Stimulated activated CD4-positive, alpha-beta T cell treated with anti-CD3 and anti-CD28 coated beads, Interleukin-4, amount 100 ng/mL, for 4 hours (primary cell): ENCODE measurements at places on chromosomes 3 and 15.

GRCh38 chr3:132749786-132750185, 27.6 kb upstream of the NPHP3 start:
- DNase-seq = no peak

DNA sequence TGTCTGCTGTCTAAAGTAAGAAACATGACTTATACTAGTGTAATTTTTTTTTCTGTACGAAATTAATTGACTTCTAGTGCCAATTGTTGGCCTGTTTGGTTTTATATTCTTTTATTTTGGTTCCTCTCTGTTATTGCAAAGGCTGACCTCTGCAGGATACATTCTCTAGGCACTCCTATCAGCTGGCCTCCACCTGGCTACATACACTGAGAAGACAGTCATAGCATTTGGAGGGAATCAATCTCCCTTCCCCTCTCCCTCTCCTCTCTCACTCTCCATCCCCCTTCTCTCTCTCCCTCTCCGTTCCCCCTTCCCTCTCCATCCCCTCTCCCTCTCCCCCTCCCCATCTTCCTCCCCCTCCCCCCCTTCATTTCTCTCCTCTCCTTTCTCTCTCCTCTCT, 116.7 kb downstream of the MCTP2 start:
- DNase-seq = no peak

DNA sequence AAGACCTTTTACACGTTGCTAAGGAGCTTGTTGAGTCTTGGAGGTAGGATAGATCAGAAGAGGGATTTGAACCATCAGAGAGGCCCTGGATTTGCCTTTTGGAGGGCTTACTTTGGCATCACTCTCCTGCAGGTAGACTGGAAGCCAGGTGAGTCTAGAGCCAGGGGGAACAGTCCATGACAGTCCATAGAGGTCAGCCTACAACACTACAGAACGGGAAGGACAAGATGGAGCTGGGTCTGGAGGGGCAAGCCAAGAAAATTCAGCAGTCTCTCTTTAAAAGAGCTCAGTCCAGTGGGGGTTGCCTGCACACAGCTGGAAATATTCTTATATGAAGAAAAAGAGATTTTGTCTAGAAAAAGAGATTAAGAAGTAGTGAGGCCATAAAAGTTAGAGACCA, 60.7 kb downstream of the HHLA2 start:
- DNase-seq = no peak

DNA sequence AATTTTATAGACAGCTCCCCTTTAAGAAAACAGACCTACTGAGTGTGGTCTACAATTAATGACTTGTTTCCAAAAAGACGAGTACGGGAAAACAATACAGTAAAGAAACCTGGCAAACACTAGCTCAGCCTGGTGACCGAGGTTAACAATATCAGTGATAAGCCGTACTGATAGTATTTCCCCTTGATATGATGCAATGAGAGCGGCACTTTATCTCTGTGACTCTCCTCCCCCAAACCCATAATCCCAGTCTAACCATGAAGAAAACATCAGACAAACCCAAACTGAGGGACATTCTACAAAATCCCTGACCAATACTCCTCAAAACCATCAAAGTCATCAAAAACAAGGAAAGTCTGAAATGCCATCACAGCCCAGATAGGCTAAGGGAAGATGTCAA, 8.2 kb downstream of the DENND4A start:
- no peak for DNase-seq

DNA sequence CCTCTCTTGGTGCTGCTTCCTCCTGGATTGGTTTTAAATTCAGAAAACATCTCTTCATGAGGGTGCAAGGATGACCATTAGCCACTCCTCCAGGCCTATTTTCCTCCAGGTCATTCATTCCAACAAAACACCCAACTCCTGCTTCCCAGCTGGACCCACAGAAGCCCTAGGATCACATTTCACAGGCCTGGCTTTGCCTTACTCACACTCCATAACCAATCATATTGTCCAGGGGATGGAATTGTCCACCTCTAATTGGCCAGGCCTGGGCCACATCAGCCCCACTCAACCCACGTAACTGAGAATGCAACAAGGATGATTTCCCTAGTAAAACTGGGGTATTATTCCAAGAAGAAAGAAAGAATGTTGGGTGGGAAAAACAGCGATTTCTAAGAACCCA, 616.7 kb upstream of the SUCLG2 start:
- no peak for DNase-seq

DNA sequence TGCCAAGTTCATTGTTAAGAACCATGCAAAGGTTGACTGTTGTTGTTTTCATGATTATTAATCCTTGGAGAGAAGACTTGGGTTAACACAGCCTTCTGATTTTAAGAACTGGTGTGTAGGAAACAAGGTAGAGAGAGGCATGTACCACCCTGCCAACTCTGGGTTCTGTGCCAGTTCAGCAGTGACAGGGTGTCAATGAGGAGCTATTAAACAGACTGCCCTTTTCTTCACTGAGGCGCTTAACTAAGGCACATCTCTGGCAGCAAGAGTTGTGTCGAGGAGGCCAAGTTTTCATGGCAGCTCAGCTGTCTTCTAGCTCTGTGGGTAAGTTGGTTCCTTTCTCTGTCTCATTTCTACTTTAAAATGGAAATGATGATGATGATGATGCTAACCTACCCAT, 117.6 kb downstream of the FEZF2 start:
- DNase-seq = no peak

- DNase-seq = no peak
These were observed 12.8 kb downstream of the CPB1 start for GRCh38 chr3:148840451-148840850.

- DNase-seq = no peak
These were observed 586.1 kb upstream of the DPPA4 start for GRCh38 chr3:109923431-109923830.

- DNase-seq = no peak
These were observed 230.5 kb upstream of the AGTR1 start for GRCh38 chr3:148466980-148467740.

DNA sequence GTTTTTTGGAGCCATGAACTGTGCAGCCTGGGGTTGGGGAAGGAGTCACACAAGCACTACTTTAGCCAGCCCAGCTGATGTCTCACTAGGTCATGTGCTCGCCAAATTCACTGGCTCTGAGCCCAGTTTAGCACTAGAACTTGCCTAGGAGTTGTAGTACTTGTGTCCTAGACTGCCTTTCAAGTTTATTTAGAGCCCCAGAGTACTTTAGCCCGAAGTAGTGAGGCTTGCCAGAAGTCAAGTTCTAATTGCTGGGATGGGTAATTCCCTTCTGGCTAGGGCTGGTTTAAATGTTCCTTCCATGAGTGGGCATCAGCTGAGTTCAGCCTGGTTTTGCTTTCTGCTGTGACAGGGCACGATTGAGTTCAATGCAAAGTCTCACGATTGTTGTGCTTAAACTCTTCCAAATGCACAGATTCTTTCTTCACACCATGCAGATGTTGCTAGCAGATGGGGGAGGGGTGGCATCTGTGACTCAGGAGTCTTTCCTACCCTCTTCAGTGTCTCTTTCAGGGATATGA, 228.2 kb upstream of the ZPLD1 start:
- DNase-seq = no peak

DNA sequence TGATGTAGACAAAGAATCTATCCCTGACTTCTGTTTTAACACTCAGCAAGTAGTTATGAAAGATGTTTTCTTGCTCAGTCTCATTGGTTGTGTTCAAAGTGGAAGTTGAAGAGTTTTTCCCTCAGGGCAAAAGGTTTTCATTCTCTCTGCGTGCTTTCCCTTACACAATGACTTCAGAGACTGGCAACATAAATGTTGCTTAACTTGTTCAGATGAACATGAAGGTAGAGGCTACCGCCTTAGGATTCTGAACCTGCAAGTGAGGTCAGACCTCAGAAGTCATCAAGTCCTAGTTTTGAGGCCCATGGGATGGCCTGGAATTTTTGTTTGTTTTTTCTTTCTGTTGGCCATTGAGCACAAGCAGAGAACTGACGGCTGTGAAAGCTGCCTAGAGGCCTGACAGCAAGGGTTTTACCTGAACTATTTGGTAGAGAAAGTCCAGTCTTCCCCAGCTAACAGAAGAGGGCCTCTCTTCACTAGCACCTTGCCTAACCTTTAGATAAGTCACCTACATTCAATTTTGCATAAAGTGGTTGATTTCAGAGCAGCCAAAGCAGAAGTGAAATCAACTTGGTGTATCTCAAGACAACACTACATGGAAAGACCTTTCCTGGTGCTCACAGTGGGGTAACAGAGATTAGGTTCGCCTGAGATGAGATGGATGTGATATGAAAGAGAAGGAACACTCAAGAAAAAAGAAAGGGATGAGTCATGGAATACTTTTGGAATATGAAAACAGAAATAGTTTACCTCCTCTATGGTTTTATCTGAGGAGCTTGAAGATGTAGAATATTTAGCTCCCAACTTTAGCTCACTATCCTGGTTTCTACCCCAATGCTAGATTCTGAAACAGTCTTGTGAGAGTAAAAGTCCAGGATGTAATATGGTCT, 53.6 kb upstream of the AP4E1 start:
- DNase-seq = no peak

DNA sequence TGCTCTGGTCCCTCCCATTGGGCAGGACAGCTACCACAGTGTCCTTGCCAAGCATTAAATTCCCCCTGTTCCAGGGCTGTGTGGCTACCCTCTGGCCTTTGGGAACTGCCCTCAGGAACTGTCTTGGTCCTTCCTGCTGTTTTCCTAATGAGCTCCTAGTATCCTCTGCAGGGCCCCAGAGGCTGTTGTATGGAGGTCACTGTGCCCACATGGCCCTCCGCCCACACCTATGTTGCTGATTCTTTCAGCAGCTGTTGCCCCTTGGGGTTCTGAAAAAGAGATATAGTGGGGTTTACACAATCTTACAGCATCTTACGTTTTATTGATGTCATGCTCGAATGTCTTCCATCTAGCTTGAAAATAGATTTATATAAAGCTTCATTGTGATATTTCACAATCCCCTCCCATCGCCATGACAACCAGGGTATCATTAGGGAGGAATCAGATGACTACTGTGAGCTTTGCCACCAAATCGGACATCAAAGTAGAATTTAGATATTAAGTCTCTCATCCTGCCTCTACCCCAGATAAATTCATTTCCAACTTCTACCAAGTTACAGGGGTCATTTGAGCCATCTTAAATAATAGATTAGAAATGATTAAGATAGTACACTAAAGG, 97.1 kb upstream of the NR2E3 start:
- no peak for DNase-seq

- no peak for DNase-seq
These were observed 23.1 kb downstream of the CD47 start for GRCh38 chr3:108067768-108068167.

- DNase-seq = no peak
These were observed 1081.5 kb downstream of the FHIT start for GRCh38 chr3:60169755-60170154.

GRCh38 chr3:128967748-128968355, 26.0 kb downstream of the CFAP92 start:
- no peak for DNase-seq

DNA sequence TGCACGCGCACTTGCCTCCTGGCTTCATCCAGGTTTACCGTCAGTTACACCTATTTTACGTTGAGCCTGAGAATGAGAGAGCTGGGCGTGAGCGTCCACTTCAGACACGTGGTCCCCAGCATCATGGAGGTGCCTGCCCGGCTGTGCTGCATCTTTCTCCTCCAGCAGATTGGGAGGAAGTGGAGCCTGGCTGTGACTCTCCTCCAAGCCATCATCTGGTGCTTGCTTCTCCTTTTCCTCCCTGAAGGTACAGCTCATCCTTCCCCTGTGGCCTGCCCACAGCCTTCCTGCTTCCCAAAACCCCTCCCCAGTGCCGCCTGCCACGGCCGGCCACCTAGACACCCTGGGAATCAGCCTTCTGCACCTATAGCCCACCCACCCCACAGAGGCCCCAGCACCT, 31.6 kb downstream of the SLC22A14 start:
- no peak for DNase-seq

GRCh38 chr3:195897081-195897852, 11.1 kb downstream of the TNK2 start:
- no peak for DNase-seq

GRCh38 chr15:65738649-65739048, 53.4 kb downstream of the DENND4A start:
- no peak for DNase-seq

DNA sequence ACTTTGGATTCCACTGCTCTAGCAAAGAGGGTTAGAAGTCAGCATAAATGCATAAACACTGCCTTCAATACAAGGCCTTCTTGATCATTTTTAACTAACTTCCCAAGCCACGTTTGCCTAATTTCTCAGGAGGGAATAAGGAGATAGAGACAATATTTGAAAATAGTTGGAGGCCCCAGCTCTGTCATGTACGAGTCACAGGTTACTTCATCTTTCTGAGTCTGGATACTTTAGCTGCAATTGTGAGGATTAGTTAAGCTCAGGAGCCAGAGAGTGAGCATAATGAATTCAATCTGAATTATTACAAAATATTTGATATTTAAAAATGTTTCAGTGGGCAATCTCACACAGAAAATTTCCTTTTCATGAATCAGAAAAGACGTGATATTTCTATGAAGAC, 298.9 kb downstream of the SHOX2 start:
- no peak for DNase-seq

DNA sequence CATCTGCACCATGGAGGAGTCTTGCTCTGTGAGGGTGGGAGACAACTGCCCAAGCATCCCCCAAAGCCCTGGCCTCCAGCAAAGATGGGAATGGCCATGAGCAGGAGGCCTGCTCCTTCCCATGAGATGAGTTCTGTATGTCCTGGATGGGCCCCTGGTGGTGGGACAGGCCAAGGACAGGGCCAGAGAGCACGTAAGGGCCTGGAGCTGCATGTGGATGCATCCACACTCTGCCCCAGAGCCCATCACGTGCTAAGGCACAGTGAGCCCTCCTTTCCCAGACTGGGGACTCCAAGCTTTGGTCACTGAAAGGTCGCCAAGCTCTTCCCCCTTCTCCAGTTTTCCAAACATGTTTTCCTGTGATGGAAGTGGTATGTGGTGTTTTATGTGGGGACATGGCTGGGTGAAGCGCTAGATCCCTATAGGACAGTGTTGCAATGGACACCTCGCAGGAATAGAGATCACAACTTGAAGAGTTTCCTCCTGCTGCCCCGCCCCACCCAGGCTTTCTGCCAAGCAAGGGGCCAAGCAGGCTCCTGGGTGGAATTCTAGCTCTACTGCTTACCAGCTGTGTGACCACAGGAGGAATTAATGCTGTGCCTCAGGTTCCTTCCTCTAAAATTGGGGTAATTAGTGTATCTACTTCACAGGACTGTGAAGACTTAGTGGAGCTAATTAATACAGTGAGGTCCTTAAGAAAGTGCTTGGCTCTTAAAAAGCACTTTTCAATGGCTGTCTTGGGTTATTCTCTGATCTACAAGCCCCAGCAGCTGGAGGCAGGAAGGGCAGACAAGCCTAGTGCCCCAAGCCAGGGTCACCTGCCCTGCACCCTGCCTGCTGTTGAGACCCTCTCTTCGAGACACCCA, 106.4 kb upstream of the RPL32 start:
- DNase-seq = no peak

- no peak for DNase-seq
These were observed 6.2 kb upstream of the BDH1 start for GRCh38 chr3:197561926-197562325.

- no peak for DNase-seq
These were observed 35.8 kb upstream of the SLC6A11 start for GRCh38 chr3:10780243-10780642.

GRCh38 chr3:185401319-185401955, 38.5 kb downstream of the MAP3K13 start:
- no peak for DNase-seq

- DNase-seq = peak; percentile 3
These were observed 1.1 kb upstream of the PIK3CA start for GRCh38 chr3:179146911-179147513.
